ENCODE measurements at places on chromosomes 11 and 22. TPM values are rescaled to one million over a fixed set of nuclear protein-coding genes. Genes with fewer than 3 reads are reported as not detected.

Gene UPK3A
- not detected for total RNA-seq

Gene EHF
- not detected for total RNA-seq

Gene TMEM191B
- 6.5 TPM for total RNA-seq

Gene COX8A
- total RNA-seq, result 145 TPM

Gene PHLDA2
- total RNA-seq, result 2.2 TPM

Gene RFPL2
- 0.34 TPM for total RNA-seq

Gene C11orf87
- not detected for total RNA-seq
